ENCODE measurements at places on chromosomes 2 and 18.
A peak's percentile ranks its signal among the peaks of the same experiment; 100 is the strongest.

DNA sequence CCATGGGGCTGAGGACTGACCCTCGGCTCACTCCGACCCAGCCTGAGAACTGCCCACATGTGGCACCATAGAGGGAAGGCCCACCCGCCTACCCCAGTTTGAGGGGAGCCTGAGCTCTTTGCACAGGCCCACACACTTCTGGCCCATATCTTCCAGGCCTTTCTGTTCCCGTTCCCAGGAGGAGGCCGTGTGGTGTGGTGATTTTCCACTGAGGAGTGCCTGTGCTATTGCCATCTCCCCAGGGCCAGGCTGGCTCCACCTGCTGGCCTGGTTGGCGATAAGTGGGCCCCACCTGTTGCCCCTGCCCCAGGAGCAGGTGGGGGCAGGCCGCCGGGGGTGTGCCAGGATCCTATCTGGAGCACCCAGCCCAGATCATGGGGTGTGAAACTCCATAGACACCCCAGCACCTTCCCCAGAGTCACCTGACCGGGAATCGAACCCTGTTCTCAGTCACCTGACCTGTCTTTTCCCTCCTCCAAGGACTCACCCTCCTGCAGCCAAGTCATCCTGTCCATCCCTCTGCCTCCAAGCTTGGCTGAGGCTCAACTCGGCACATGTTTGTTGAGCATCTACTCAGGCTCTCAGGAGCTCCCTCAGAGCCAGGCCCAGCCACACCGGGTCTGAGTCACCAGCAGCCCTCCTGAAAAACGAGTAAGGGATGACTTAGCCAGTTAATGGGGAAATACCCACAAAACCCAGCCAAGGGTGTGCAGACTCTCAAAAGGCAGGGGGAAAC lies 120.1 kb downstream of the CYP26B1 start:
- peak; percentile 69 for DNase-seq

- no peak for DNase-seq
Measured at GRCh38 chr18:35130236-35130635, 89.0 kb downstream of the MAPRE2 start.

DNA sequence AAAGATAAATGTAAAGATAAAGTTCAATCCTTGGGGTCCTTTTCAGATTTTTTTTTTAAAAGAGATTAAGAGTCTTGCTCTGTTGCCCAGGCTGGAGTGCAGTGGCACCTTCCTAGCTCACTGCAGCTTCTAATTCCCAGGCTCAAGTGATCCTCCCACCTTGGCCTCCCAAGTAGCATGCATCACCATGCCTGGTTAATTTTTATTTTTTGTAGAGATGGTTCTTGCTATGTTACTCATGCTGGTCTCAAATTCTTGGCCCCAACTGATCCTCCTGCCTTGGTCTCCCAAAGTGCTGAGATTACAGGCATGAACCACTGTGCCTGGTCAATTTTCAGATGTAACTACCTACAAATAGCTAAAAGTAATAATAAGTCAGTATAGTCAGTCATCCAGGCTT lies 21.1 kb downstream of the NFE2L2 start:
- DNase-seq = no peak

DNA sequence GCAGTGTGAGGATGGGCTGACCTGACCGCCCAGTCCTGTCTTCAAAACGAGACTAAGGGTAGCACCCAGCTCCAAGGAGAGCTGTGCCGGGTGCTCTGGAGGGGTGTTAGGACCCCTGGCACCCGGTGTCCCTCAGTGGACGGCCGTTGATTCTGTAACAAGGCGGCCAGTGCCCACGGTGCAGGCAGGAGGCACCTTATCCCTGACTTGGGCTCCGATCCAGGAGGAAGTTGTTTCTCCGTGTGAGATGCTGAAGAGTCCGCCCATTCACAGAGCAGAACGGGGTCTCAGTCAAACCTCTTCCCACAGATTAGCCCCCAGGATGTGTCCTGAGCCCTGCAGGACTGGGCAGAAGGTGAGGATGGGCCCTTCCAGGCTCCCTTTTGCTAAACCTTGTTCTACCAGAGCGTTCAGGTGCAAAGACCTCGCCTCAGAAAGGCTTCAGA lies 123.0 kb downstream of the NFATC1 start:
- DNase-seq = no peak

DNA sequence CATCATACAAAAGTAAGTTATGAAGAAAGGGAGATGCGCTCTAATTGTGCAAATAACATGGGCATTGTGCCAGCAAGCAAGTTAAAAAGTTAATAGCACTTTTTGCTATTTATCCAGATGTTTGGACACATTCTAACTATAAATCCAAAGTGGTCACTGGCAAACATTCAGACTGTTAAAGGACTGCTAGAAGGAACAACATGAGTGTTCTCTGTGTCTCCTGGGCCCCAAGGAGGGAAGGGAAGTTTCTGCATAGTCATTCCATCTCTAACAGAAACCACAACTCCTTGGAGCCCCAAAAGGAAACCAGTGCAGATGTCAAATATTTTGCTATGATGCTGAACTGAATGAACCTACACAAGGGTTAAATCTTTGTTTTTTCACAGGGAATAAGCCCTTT lies 213.3 kb upstream of the HNRNPA3 start:
- DNase-seq = no peak

DNA sequence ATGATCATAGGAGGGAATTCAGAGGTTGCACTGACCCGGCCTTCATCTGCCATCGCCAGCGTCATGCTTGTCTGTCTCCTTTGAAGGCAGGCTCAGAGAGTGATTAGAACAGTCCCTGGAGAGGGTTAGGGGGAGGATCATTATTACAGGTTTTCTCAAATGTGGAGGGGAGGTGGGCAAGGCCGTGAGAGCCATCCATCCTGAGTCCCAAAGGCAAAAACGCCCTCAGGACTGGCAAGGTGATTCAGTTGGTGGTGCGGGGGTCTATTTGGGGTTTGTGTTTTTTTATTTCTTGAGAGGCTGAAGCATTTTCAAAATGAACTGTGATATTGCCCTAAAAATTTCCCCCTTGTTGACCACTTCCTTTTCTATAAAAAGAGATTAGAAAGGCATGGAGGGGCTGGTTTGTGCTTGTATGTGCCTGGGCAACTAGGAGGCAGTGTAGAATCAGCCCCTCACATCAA lies 39.3 kb upstream of the GYPC start:
- no peak for DNase-seq

DNA sequence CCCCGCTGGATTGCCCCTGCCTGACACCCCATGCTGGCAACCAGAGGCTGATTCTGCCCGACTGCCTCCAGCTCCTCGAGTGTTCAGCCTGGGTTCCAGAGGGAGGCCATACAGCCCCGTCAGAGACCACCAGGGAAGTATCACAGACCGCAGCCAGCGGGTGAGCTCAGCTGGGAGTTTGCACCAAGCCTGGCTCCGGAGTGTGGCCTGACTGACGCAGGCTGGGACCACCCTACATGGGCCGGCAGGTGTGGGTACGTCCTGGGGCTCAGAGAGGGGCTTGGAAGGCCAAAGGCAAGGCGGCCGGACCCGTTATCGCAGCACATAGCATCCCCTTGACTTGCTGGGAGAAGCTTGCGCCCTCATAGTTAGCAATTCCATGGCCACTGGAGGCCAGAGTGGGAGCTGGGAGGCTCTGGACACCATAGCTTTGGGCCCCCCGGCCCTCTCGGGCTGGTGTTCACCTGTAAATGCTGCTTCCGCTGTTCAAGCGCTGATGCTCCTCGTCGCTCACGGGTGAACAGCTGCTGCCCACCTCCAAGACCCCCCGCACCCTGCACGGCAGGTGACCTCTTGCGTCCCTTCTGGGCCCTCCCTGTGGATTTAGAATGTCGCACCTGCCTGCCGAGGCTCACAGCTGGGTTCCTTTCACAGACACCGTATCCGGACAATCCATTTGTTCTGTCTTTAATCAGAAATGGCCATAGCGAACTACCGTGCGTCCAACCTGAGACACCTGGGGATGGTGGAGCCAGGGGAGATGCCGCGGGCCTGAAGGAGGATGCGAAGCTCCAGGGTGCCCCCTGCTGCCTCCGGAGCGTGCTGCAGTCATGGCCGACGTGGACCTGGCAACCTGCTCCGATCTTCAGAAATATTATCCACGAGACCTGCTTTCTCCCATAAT lies 31.2 kb upstream of the SLC66A3 start:
- DNase-seq = peak; percentile 47

DNA sequence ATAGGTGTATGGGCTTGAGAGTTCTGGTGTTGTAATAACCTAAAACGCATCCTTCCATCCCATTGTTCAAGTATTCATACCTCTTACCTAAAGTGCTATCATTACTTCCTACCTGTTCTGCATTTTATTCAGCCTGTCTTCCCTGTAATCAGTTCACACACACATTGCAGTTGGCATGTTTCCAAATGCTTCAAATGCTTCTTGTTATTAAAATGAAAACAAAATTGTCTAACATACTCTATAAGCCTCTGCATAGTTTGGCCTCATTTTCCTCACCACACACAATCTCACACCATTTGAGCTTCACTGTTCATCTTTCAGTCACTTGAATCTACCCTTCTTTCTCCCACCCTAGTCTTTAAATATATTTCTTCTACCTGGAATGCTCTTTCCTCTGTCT lies 1178.2 kb upstream of the NRXN1 start:
- DNase-seq = no peak

DNA sequence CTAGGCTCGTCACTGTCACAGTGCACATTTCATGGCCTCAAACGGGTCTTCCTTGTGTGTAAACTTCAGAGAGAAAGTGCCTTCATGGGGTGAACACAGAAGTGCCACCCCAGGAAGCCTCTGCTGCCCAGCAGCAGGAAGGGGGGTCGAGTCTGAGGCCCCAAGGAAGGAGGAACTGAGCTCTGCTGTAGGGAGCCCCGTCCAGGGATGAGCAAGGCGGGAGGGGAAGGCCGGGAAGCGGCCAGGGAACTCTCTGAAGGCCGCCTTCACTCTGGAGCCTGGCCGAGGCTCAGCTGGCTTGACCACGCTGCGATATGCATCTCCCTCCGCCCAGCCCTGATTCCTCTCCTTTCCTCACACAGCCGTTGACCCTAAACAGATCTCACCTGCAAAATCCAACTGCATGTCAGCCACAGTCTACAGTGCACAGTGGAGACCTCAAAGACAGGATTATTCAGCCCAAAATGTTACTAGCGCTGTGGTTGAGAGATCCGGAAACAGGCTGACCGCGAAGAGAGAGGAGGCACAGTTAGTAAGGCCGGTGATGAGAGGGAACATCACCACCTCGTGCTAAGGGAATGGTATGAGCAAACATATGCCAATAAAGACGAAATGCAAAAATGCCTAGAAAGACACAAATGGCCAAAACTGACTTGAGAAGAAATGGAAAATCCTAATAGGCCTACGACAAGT lies 34.2 kb upstream of the CTDP1 start:
- no peak for DNase-seq

- DNase-seq = peak; percentile 79
Measured at GRCh38 chr2:149885468-149885867, 297.9 kb upstream of the MMADHC start.

GRCh38 chr18:46482831-46483230 lies 174.2 kb downstream of the LOXHD1 start:
- DNase-seq = no peak

GRCh38 chr2:190994148-190994547 lies 19.8 kb downstream of the STAT1 start:
- DNase-seq = no peak

- no peak for DNase-seq
Measured at GRCh38 chr18:23207191-23207955, 72.1 kb downstream of the CABLES1 start.

Measured in bronchial epithelial cell (primary cell).